ENCODE measurements at places on chromosomes 5 and 9.

- DNase-seq = no peak
Measured at GRCh38 chr9:95495961-95496360, 20.8 kb downstream of the PTCH1 start.

DNA sequence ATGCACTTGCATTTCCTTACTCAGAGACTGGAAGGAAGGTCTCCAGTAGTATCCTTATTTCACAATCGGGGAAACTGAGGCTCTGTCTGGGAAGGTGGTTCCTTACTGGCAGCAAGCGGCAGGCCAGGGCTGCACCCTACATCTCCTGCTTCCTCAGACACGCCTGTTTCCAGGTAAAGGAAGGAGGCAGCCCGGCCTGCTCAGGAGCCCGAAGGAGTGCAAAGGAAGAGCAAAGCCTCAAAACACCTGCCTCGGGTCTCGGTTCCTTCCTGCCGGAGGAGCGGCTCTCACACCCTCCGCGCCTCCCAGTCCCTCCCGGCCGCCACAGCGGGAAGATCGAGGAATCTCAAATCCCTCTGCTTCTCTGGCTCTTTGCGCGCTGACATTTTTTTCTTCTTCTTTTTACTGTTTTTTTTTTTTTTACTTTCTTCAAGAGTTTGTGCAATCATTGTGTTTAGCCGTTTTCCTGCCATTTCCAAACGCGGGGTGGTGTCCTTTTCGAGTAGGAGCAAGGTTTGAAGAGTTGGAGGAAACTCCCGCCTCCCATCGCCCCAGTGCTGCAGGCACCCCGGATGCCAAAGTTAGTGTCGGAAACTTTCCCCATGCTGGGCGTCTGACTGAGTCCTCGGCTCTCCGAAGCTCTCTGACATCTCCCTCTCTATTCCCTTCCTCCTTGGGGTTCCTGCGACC is 1.0 kb downstream of the GGTA1 start:
- DNase-seq = no peak

GRCh38 chr5:139404484-139404840 is 573 bp upstream of the SPATA24 start:
- no peak for DNase-seq

DNA sequence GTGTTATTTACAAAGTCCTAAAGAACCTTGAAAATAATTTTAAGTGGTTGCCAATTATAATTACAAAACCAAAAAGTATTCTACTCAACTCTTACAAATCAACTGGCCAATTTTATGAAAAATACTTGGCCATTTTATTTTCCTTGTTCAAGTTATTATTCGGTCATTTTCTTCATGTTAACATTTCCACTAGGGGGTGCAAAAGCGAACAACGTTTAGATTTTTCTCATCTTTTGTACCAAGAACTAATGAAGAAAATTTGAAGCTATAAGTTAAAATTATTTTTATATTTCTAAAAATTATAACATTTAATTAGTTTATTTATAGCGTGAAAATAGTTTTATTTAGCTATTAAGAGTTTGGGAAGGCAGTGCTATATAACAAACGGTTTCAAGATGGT is 1453.3 kb downstream of the MAT2B start:
- DNase-seq = no peak

DNA sequence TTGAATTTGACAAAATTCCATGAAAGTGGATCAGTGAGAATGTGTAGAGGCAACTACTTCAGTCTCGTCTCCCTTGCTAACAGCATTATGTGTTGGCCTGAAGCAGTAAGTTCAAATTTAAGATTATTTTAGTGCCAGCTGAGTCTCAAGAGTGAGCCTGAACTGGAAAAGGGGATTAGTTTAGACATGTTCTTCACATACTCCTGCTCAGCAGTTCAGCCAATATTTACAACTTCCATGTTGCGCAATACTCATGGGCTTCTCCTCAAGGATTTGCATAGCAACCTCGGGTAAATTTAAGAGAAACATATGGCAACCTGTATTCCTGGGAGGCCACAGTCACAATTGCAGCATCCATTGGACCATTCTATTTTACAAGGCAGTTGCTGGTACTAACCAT is 553.8 kb downstream of the PTPRD start:
- DNase-seq = no peak

- no peak for DNase-seq
Measured at GRCh38 chr5:76402251-76402885, 717 bp upstream of the IQGAP2 start.
